WTC11 (cell line): ENCODE measurements at places on chromosomes 4 and X. TPM values are rescaled to one million over a fixed set of nuclear protein-coding genes. Genes with fewer than 3 reads are reported as not detected.

DIAPH2 gene
- total RNA-seq = 14.9 to 15.9 TPM (median 15.4 TPM) in 3 replicates

CT47B1 gene
- not detected in 3 replicates for total RNA-seq

FREM3 gene
- 0.07 to 0.15 TPM (median 0.07 TPM) in 3 replicates for total RNA-seq

DKC1 gene
- 108 to 123 TPM (median 112 TPM) in 3 replicates for total RNA-seq

BEND2 gene
- total RNA-seq = not detected in 3 replicates

- no peaks in the 10 kb centered on the region for H3K36me3 ChIP-seq
- no peaks in the 10 kb centered on the region for H3K4me1 ChIP-seq
- no peak overlapping the region for H3K27ac ChIP-seq
- DNase-seq = no peak
- H3K4me3 ChIP-seq = no peak overlapping the region
These were observed 21.6 kb downstream of the TRPC3 start for GRCh38 chr4:121930304-121930703.

- no peaks in the 10 kb centered on the region for H3K4me1 ChIP-seq
- no peak overlapping the region for H3K27ac ChIP-seq
- no peaks in the 10 kb centered on the region for H3K36me3 ChIP-seq
- H3K27me3 ChIP-seq = no peaks in the 10 kb centered on the region
These were observed 387.3 kb upstream of the ADGRL3 start for GRCh38 chr4:60812811-60813210.

GRCh38 chr4:80036949-80037685 is 35.9 kb downstream of the ANTXR2 start:
- H3K4me3 ChIP-seq = no peak overlapping the region
- H3K4me1 ChIP-seq = no peaks in the 10 kb centered on the region
- no peak overlapping the region for H3K27ac ChIP-seq
- DNase-seq = no peak
- H3K27me3 ChIP-seq = no peaks in the 10 kb centered on the region

DNA sequence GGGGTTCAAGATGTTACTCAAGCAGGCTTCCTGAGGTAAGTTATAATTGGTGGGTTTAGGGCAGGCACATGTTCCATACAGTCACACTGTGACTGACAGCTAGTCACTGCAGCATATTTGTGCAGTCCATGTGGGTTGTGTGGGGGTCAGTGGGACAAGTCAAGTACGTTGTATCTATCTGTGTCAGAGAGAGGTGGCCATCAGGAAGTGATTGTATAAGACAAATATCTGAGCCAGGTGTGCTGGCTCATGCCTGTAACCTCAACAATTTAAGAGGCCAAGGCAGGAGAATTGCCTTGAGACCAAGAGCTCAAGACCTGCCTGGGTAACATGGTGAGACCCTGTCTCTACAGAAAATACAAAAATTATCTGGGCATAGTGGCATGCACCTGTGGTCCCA is 509.3 kb downstream of the CENPC start:
- DNase-seq = no peak
- no peaks in the 10 kb centered on the region for H3K27me3 ChIP-seq
- no peak overlapping the region for H3K27ac ChIP-seq
- no peak overlapping the region for H3K4me3 ChIP-seq

DNA sequence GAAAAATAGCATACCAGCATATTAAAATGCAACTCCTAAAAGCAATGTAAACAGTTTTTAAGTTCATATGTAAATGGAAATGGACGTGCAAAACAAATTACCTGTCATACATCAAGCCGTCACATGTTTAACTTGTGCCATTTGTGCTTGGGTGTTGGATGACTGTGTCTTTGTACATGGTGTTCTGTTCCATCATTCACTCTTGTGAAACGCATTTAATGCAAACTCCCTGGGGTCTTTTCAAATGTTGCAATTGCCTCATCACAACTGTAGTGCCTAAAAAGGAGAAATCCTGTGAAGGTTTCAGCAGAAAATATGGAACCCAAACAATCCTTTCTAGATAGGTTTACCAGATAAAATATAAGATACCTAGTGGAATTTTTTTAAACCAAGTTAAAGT is 52.4 kb downstream of the PHOX2B start:
- no peak overlapping the region for H3K27ac ChIP-seq
- H3K27me3 ChIP-seq = peaks cover 8% of the 10 kb centered on the region
- no peak overlapping the region for H3K4me3 ChIP-seq
- no peak for DNase-seq
- peaks cover 9% of the 10 kb centered on the region for H3K4me1 ChIP-seq
- no peaks in the 10 kb centered on the region for H3K36me3 ChIP-seq

DNA sequence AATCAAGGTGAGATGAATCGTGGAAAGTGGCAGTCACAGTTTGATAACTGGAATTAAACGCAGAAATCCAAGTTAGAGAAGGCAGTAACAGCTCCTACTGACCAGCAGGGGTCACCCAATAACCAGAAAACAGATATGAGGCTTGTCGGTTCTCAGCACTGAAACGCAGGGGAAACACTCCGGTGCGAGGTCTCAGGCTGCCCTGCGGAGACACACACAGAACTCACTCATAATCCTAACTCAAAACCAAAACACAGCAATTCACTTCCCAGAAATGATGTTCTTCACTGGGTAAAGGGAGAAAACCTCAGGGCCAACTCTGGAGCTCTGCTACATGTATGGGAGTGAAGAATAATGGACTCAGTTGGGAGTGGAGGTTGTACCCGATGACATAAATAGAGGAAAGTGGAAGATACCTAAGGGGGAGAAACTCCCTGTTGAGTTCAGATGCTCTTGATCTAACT is 384.4 kb downstream of the RAPGEF2 start:
- peaks cover 2% of the 10 kb centered on the region for H3K27me3 ChIP-seq
- H3K4me3 ChIP-seq = no peak overlapping the region
- H3K36me3 ChIP-seq = peaks cover 21% of the 10 kb centered on the region

DNA sequence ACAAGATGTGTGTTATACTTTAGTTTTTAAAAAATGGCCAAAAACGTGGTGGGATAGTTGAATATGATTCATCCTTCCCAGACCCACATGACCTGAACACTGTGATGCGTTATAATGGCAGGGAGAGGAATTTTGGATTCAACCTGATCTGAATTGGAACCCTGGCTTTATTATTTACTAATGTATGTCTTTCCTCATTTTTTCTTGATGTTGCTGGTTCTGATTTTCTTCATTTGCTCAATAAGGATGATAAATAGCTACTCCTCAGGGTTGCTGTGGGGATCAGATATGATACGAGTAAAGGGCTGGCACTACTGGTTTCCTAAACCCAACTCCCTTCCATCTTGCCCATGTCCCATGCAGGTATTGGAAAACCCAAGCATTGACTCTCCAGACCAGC is 24.2 kb upstream of the ACSL1 start:
- no peaks in the 10 kb centered on the region for H3K27me3 ChIP-seq
- no peak for DNase-seq
- no peaks in the 10 kb centered on the region for H3K4me1 ChIP-seq
- no peaks in the 10 kb centered on the region for H3K36me3 ChIP-seq
- H3K27ac ChIP-seq = no peak overlapping the region

DNA sequence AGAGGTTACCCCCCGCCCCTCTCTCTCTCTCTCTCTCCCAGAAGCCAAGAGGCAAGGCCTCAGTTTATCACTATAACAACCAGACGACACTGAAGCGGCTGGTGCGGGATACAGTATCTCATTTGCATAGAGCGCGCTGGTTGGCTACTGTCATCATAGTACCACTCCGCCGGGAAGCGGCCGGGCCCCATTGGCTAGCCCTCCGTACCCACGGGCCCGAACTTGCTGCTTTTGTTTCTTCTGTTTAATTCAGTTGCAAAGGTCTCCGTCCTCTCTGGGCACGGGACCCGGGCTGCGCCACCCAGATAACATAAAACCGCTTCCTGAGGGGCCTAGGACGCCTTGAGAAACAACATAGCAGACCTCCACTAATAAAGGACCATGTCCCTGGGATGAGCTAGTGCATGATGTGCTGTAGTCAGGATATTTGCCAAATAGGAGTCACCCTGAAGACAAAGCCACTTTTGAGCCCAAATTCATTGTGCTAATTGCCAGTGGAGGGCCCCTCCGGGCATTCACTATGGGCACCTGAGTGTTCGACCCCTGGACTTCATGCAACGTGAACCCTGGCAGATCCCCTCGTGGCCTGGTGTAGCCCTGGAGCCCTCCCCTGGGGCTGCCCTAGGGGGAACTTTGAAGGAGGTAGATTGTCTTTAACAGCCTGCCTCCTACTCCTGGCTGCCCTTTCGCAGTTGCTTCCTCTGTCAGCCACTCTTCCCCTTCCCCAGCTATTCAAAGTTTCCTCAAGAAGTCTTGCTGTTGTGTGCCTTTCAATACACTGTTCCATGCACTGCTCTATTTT is at the start of gene PCYT1B:
TSS of gene PCYT1B (minus strand) at position 91 of the 802 bp plus-strand sequence. CDS start 242 bp downstream, outside the sequence.
- peak within 1 kb of the TSS; percentile 99 for H3K27ac ChIP-seq
- H3K27me3 ChIP-seq = no peaks in the 10 kb centered on the region
- H3K4me1 ChIP-seq = peaks cover 40% of the 10 kb centered on the region
- peak; percentile 81 for DNase-seq
- peak within 1 kb of the TSS; percentile 90 for H3K4me3 ChIP-seq
- no peaks in the 10 kb centered on the region for H3K36me3 ChIP-seq

GRCh38 chrX:29257521-29257920 is 670.3 kb downstream of the IL1RAPL1 start:
- H3K27me3 ChIP-seq = no peaks in the 10 kb centered on the region
- no peak overlapping the region for H3K27ac ChIP-seq
- H3K36me3 ChIP-seq = no peaks in the 10 kb centered on the region
- no peaks in the 10 kb centered on the region for H3K4me1 ChIP-seq

GRCh38 chrX:100939333-100939732 is 10.6 kb upstream of the XKRX start:
- DNase-seq = no peak
- H3K36me3 ChIP-seq = no peaks in the 10 kb centered on the region
- no peak overlapping the region for H3K27ac ChIP-seq
- H3K27me3 ChIP-seq = no peaks in the 10 kb centered on the region

- no peak overlapping the region for H3K27ac ChIP-seq
- no peaks in the 10 kb centered on the region for H3K36me3 ChIP-seq
- no peak for DNase-seq
- H3K27me3 ChIP-seq = peaks cover 14% of the 10 kb centered on the region
- H3K4me1 ChIP-seq = peaks cover 15% of the 10 kb centered on the region
These were observed 32.6 kb upstream of the STOX2 start for GRCh38 chr4:183872531-183872930.
